ENCODE measurements at places on chromosomes 7 and 10.

DNA sequence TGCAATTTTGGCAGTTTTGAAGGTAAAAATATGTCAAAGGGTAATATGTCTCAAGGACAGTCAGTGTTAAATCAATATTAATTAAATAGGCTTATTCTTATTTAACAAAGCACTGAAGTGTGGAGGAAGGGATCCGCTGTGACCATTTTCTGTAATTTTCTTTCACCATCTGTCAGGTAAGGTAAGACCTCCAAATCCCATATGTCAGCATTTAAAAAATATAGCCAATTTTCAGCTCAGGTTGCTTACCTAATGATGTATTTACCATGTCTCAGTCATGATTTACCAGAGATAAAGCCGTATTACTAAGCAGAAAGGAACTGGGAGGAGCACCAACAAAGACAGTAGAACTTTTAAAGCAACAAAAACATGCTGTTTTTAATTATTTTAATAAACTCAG lies 683.9 kb downstream of the CCSER2 start:
- no peak for DNase-seq

DNA sequence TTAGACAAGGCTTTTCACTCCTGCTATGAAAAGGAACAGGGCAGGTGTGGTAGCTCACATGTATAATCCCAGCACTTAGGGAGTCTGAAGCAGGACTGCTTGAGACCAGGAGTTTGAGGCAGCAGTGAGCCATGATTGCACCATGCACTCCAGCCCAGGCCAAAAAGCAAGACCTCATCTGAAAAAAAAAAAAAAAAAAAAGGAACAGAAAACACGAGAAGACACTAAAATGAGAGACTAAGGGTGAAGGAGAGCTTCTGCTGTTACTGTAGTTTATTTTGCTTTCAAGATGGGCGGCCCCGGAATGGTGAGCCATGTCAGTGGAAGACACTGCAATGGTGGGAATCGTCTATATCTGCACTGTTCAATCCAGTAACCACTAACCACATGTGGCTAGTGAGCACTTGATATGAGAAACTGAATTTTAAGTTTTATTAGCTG lies 9.9 kb downstream of the PIP4K2A start:
- no peak for DNase-seq

DNA sequence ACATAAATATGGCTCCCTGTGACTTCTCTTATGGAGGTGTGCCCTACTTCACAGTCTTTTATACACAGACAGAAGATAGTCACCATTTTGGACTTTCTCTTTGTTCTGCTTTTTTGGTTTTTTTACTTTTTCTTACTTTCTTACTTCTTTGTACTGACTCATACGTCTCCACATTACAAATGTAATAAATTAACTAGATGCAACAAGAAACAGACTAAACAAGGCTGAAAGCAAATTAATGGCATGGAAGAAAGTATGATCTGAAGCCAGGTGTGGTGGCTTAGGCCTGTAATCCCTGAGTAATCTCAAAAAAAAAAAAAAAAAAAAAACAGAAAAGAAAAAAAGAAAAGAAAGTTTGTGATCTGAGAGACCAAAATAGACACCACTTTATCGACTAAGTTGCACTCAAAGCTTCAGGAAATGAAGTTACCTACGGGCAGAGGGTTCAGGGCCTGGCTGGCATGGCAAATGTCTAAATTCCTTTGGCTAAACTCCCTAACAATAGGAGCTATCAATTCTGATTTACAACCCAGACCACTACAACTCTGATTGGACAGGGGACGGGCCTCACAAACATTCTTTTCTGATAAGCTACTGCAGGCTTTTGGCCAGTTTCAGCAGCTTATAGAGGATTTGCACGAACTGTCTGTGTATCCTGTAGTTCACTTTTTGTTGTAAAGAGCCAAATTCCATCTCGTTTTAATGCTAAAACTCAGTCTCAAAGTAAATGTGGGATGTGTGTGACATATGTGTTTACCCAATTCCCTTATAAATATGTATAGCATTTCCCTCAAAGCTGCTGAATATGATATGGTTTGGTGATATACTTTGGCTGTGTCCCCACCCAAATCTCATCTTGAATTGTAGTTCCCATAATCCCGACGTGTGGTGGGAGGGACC lies 129.1 kb downstream of the SEPTIN14 start:
- DNase-seq, result no peak

- no peak for DNase-seq
These were observed 211.9 kb downstream of the GALNT17 start for GRCh38 chr7:71343892-71344291.

GRCh38 chr10:114352653-114353298 lies 51.5 kb downstream of the AFAP1L2 start:
- DNase-seq, result no peak
